ENCODE measurements at places on chromosomes 2 and 18.

GRCh38 chr2:42888321-42889245 is 96.2 kb upstream of the HAAO start:
- no peak for DNase-seq

DNA sequence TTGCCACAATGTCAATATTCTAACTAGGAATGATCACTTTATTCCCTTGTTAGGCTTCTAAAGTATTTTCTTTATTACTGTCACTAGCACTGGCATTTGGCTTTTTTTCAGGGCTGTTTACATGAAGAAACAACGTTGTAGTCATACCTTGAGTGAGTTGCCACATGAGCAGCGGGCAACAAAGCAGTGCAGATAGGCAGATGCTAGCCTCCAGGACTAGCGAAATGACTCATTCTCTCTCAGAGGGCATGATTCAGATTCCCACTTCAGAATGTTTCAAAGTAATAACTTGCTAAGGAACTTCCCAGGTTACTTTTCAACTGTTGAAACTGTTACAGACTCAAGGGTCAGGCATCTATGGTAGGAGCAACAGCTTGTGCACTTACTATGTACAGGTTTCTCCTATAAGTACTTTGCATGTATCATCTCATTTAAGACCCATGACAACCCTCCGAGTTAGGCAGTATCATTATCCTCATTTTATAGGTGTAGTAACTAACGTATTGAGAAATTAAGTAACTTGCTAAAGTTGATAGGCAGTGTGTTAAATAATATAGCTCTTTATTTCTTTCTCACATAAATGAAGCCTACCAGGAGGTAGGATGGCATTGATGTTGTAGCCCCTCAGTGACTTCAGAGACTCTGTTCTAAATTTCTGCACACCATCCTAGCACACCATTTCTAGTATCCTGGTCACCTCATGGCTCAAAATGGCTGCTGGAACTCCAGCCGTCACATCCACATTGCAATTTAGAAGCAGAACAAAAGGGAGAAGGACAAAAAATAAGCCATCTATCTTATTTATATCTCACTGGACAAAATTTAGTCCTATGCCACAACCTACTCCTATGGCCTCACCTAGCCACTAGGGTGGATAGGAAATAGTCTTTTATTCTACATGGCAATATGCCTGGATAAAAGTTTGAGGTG is 83.3 kb downstream of the ICOS start:
- no peak for DNase-seq

GRCh38 chr2:165793161-165793778 is 777 bp downstream of the GALNT3 start:
- DNase-seq: no peak

- no peak for DNase-seq
Observed at GRCh38 chr2:128301501-128301966, 17.1 kb downstream of the HS6ST1 start.

- no peak for DNase-seq
Observed at GRCh38 chr2:128488434-128488833, 169.8 kb upstream of the HS6ST1 start.
